Osteoblast (primary cell): ENCODE measurements at places on chromosomes 6 and 20. TPM values are rescaled to one million over a fixed set of nuclear protein-coding genes. Genes with fewer than 3 reads are reported as not detected.

The BLTP3A gene
- total RNA-seq: 9.7 and 13.0 TPM in 2 replicates

The MOG gene
- total RNA-seq: not detected in 2 replicates

The BPIFB4 gene
- total RNA-seq: not detected in 2 replicates

The BPI gene
- total RNA-seq: under 0.01 TPM in 1 of 2 replicates, not detected in the other

The CAPN11 gene
- total RNA-seq: not detected in 2 replicates

The CCM2L gene
- total RNA-seq: not detected in 2 replicates

The RIN2 gene
- 55.7 and 63.6 TPM in 2 replicates for total RNA-seq

The FOXF2 gene
- total RNA-seq: 1.1 and 2.1 TPM in 2 replicates

The FGD2 gene
- total RNA-seq: under 0.01 TPM in 2 replicates

The TNXB gene
- 8.3 and 11.9 TPM in 2 replicates for total RNA-seq

The SCRT2 gene
- total RNA-seq: not detected in 2 replicates

The CDSN gene
- not detected in 2 replicates for total RNA-seq
